ENCODE measurements at places on chromosomes 13 and 19. TPM values are rescaled to one million over a fixed set of nuclear protein-coding genes. Genes with fewer than 3 reads are reported as not detected.

GRCh38 chr13:46290434-46290833 is 78.7 kb downstream of the LRRC63 start:
- no peak overlapping the region for H3K4me3 ChIP-seq
- H3K36me3 ChIP-seq = no peaks in the 10 kb centered on the region
- no peaks in the 10 kb centered on the region for H3K4me1 ChIP-seq
- H3K27me3 ChIP-seq = peaks cover 2% of the 10 kb centered on the region
- DNase-seq = no peak

TBXA2R gene
- polyA plus RNA-seq = 1.3 TPM

CABP5 gene
- polyA plus RNA-seq = not detected

- H3K27me3 ChIP-seq = no peaks in the 10 kb centered on the region
- no peak for DNase-seq
- no peak overlapping the region for H3K27ac ChIP-seq
Measured at GRCh38 chr13:49629947-49630346, 1.6 kb downstream of the ARL11 start.

SGCG gene
- 0.79 TPM for polyA plus RNA-seq

GRCh38 chr19:5032101-5032967 is 63.4 kb downstream of the KDM4B start:
- no peak for DNase-seq
- peaks cover 12% of the 10 kb centered on the region for H3K36me3 ChIP-seq
- H3K27ac ChIP-seq = no peak overlapping the region
- H3K4me1 ChIP-seq = no peaks in the 10 kb centered on the region
- H3K27me3 ChIP-seq = no peaks in the 10 kb centered on the region

GRCh38 chr19:29711584-29712132 is 3.4 kb downstream of the C19orf12 start:
- DNase-seq = no peak
- peaks cover 7% of the 10 kb centered on the region for H3K36me3 ChIP-seq
- no peak overlapping the region for H3K4me3 ChIP-seq

GRCh38 chr13:19961489-19961888 is 3.0 kb downstream of the ZMYM2 start:
- H3K36me3 ChIP-seq = peaks cover 27% of the 10 kb centered on the region
- H3K27ac ChIP-seq = no peak overlapping the region
- no peaks in the 10 kb centered on the region for H3K27me3 ChIP-seq
- H3K4me3 ChIP-seq = no peak overlapping the region
- peaks cover 16% of the 10 kb centered on the region for H3K4me1 ChIP-seq

ZNF607 gene
- 8.4 TPM for polyA plus RNA-seq

- peaks cover 3% of the 10 kb centered on the region for H3K36me3 ChIP-seq
- no peak overlapping the region for H3K4me3 ChIP-seq
- H3K27me3 ChIP-seq = no peaks in the 10 kb centered on the region
- no peaks in the 10 kb centered on the region for H3K4me1 ChIP-seq
- no peak overlapping the region for H3K27ac ChIP-seq
Measured at GRCh38 chr13:20729633-20730585, 26.4 kb downstream of the IL17D start.

DNA sequence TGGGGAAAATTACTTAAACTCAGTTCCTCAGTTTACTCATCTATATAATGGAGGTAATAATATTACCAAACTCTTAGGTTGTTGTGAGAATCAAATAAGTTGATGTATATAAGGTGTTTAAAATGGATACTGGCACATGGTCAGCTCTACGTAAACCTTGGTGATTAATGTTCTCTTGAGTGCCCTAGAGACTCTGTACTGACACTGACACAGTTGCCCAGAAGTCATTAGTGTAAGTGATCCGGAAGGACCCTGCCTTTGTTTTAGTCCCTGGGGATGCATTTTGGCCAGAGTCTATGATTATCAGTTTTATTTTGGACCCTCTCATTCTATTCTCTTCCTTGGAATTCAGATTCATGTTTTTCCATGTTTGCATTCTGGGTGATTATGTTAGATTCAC is 31.9 kb downstream of the CHST8 start:
- H3K4me3 ChIP-seq = no peak overlapping the region
- no peak for DNase-seq
- no peaks in the 10 kb centered on the region for H3K36me3 ChIP-seq
- no peaks in the 10 kb centered on the region for H3K4me1 ChIP-seq

GGN gene
- polyA plus RNA-seq = 4.4 TPM

DNA sequence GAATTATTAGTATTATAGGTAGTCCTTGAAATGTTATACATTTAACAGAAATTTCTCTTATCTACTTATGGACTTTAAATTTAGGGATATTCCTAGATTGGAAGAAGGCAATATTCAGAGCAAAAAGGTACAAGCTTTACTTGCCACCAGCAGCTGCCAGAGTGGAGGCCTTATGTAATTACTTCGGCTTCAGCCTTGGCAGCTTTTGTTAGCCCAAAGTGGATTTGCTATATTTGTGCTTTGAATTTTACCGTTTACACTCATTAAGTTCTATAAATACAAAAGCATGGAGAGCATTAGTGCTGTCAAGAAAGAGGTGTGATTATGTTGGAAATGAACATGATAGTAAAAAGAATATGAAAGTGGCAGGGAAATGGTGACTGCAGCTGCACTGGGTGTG is 319.9 kb downstream of the ATP8A2 start:
- no peak for DNase-seq
- no peaks in the 10 kb centered on the region for H3K27me3 ChIP-seq
- no peaks in the 10 kb centered on the region for H3K4me1 ChIP-seq
- H3K27ac ChIP-seq = no peak overlapping the region
- H3K4me3 ChIP-seq = no peak overlapping the region
- no peaks in the 10 kb centered on the region for H3K36me3 ChIP-seq

- H3K36me3 ChIP-seq = no peaks in the 10 kb centered on the region
- no peak for DNase-seq
- H3K27ac ChIP-seq = no peak overlapping the region
- no peak overlapping the region for H3K4me3 ChIP-seq
- no peaks in the 10 kb centered on the region for H3K4me1 ChIP-seq
Measured at GRCh38 chr13:64332048-64332447, 2898.1 kb downstream of the PCDH9 start.

- H3K4me1 ChIP-seq = no peaks in the 10 kb centered on the region
- no peak overlapping the region for H3K4me3 ChIP-seq
- no peaks in the 10 kb centered on the region for H3K36me3 ChIP-seq
- no peak for DNase-seq
Measured at GRCh38 chr13:97726664-97727280, 226.7 kb upstream of the IPO5 start.

- no peaks in the 10 kb centered on the region for H3K36me3 ChIP-seq
- H3K27me3 ChIP-seq = peaks cover 3% of the 10 kb centered on the region
- DNase-seq = no peak
- H3K4me1 ChIP-seq = no peaks in the 10 kb centered on the region
Measured at GRCh38 chr19:42023121-42023942, 29.3 kb upstream of the ATP1A3 start.

DNA sequence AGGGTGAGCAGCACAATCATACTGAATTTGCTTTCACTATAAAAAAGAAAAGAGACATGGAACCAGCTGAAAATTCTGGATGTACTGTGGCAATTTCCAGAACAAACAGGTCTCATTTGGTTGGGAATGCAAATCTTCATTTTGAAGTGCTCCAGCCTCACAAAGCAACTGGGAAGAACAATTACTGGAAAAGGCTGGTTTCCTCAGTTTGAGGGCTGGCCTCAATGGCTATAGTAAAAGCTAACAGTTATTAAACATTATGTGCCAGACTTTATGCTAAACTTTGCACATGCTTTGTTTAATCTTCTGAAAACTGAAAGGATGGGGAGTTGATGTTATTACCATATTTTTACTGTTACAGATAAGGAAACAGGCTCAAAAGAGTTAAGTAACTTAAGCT is 3.0 kb downstream of the OBI1 start:
- DNase-seq = no peak
- H3K36me3 ChIP-seq = no peaks in the 10 kb centered on the region
- H3K27me3 ChIP-seq = peaks cover 7% of the 10 kb centered on the region
- peaks cover 8% of the 10 kb centered on the region for H3K4me1 ChIP-seq

GRCh38 chr13:90105276-90105675 is 1242.2 kb upstream of the MIR17HG start:
- H3K4me3 ChIP-seq = no peak overlapping the region
- DNase-seq = no peak
- no peak overlapping the region for H3K27ac ChIP-seq

ACP7 gene
- 1.5 TPM for polyA plus RNA-seq

GRCh38 chr19:51491586-51491985 is 10.0 kb downstream of the SIGLEC12 start:
- no peaks in the 10 kb centered on the region for H3K27me3 ChIP-seq
- no peak overlapping the region for H3K4me3 ChIP-seq
- DNase-seq = no peak

KLK5 gene
- 1.6 TPM for polyA plus RNA-seq

- DNase-seq = no peak
- H3K36me3 ChIP-seq = peaks cover 50% of the 10 kb centered on the region
- no peak overlapping the region for H3K4me3 ChIP-seq
- H3K27ac ChIP-seq = no peak overlapping the region
- no peaks in the 10 kb centered on the region for H3K4me1 ChIP-seq
- H3K27me3 ChIP-seq = no peaks in the 10 kb centered on the region
Measured at GRCh38 chr13:42893214-42893671, 98.8 kb downstream of the EPSTI1 start.

DNA sequence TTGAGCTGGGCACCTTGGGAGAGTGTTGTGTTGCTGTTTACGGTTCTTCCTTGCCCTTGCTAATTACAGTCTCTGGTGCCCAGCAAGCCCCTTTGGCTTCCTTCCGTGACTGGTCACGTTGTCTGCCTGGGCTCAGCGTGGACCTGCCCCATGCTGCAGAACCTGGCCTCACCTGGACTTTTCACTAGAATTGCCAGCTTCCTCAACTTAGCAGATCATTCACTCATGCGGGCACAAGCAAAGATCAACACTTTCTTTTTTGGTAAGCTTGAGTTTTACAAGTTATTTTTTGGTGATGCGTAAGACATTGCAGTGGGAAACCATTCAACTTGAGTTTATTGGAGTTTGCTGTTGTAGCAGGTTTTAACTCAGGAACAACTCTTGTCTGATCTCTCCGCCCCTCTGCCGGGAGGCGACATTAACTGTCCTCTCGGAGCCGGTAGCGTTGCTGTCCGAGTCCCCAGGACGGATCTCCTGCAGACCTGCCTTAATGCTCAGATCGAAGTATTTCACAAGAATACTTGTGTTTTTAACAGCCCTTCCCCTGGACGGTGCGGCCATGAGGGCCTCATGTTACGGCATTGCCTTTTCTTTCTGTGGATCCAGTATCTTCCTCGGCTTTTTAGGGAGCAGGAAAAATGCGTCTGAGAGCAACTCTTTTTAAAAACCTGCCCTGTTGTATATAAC is 15.7 kb upstream of the TEX29 start:
- no peak overlapping the region for H3K4me3 ChIP-seq
- H3K27ac ChIP-seq = no peak overlapping the region
- no peaks in the 10 kb centered on the region for H3K27me3 ChIP-seq
- DNase-seq = no peak

DNA sequence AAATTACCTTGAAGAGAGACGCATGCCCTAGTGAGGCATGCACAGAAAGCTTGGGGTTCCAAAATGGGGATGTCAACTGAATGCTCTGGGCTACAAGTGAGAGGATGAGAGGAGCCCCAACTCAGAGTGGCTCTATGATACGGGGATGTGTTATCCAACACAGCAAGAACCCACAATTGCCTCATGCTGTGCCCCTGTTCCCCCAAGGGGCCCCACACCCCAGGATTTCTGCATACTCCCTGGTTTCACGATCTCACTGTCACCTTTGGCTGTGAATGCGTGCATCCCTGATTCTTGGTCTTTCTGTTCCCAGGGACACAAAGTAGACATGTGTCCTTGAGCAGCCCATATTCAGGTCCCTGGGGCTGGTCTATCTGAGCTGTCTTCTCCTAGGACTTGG is 29.3 kb downstream of the WDR88 start:
- DNase-seq = no peak
- no peaks in the 10 kb centered on the region for H3K27me3 ChIP-seq

DNA sequence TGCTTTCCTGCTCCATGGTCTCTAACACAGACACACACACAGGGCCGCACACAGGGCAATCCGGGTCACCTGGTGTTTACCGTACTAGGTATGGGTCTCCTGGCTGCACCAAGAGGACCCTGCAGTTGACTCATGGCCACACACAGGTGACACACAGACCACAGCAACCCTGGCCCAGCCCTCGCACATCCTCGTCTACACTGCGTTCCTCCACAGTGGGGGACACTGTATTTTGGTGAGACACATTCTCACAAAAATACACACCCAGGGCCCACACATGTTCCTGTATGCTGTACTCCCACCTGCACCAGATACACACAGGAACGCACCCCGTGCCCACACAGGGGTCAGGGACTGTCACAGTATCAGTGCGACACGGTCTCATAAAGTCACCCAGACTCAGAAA is 12.8 kb downstream of the PDE4A start:
- H3K4me3 ChIP-seq = no peak overlapping the region
- H3K4me1 ChIP-seq = peaks cover 8% of the 10 kb centered on the region
- peaks cover 47% of the 10 kb centered on the region for H3K27me3 ChIP-seq

All from large intestine (tissue), 12 donors.